ENCODE measurements at places on chromosomes 7 and 10.

DNA sequence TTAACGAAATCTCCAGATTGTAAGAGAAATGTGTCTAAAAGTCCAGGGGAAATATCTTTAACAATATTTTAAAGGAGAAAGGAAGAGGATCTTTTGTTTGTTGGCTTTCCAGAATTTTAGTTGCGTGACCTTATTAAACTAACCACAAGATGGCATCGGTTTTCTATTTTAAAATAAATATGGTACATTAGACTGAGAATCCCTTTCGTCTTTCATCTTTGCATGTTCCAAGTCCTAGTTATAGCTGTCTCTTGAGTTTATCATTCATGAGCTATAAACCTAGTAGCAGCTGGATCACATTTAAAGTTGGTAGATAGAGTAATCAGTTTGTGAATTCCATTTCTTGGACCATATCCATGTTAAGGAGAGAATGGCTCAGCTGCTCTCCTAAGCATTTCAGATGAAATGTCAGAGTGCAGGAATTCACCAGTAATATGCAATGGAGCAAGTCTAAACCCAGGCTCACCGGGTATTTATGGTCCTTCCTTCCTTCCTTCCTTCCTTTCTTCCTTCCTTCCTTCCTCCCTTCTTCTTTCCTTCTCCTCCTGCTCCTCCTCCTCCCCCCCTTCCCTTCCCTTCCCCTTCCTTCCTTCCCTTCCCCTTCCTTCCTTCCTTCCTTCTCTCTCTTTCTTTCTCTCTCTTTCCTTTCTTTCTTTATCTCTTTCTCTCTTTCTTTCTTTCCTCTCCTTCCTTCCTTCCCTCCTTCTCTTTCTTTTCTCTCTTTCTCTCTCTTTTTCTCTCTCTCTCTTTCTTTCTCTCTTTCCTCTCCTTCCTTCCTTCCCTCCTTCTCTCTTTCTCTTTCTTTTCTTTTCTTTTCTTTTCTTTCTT, 57.8 kb upstream of the RAB18 start:
- no peak for DNase-seq

- no peak for DNase-seq
These were observed 67.9 kb downstream of the DENND11 start for GRCh38 chr7:141634065-141634464.

GRCh38 chr7:26547156-26547555, 255.5 kb downstream of the SNX10 start:
- DNase-seq = no peak

- DNase-seq = peak; percentile 96
These were observed 186.6 kb upstream of the CELF2 start for GRCh38 chr10:10831085-10831484.

- DNase-seq = no peak
These were observed 171.3 kb upstream of the BMPER start for GRCh38 chr7:33733870-33734650.

DNA sequence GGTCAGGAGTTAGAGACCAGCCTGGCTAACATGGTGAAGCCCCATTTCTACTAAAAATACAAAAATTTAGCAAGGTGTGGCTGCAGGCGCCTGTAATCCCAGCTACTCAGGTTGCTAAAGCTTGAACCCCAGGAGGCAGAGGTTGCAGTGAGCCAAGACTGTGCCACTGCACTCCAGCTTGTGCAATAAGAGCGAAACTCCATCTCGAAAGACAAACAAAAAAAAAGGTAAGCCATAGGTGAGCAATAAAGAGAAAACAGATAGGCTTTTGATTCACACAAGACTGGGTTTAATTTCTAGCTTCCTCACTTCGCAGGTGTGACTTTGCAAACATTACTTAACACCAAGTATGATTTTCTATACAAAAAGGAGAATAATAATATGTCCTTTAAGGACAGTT, 72.3 kb upstream of the ACBD5 start:
- DNase-seq = no peak

- no peak for DNase-seq
These were observed 186.3 kb downstream of the PTPRN2 start for GRCh38 chr7:158401295-158401694.

- DNase-seq = no peak
These were observed 7.7 kb downstream of the ZPBP start for GRCh38 chr7:50085344-50085743.

- DNase-seq = no peak
These were observed 27.0 kb upstream of the ZNF862 start for GRCh38 chr7:149811221-149811620.

DNA sequence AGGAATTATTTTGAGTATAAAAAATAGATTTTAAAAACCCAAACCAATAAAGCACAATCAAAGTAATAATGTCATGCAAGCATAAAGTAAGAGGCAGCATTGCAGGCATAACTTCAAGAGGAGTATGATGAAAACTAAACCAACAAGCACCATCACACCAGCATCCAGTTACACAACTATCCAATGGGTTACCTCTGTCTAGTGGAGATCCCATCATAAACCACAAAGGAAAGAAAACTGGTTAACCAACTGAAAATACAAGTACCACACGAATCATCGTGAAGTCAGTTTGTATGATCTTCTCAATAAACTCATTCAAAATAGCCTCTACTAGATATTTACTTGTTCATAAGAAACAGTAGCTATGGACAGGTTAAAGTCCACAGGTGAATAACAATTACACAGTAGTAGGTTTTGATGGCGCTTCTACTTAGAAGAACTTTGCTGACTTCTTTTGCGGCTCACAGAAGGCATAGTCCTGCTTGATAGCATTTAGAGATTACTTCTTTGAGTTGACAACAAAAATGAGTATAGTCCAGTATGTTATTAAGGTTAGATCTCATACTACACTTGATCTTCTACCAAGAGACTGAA, 116.6 kb downstream of the MICU1 start:
- no peak for DNase-seq

DNA sequence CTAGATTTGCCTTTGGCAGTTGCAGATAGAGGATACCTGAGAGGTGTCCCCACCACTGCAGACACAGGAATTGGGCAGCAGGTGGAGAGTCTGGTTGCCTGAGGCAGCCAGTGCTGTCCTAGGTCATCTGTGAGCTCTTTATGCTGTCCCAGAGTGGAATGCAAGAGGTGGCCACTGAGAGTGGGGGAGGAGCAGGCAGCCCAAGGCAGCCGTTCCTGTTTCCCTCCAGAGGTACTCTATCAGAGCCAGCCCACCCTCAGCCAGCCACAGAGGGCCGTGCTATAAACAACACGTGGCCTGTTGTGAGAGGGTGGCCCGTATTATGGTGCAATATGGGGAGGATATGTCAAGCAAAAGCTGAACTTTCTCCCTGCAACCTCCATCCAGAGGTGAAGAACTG, 8.5 kb downstream of the LRRC18 start:
- DNase-seq = no peak

- DNase-seq = no peak
These were observed 231.6 kb downstream of the TRIL start for GRCh38 chr7:28726555-28726954.

DNA sequence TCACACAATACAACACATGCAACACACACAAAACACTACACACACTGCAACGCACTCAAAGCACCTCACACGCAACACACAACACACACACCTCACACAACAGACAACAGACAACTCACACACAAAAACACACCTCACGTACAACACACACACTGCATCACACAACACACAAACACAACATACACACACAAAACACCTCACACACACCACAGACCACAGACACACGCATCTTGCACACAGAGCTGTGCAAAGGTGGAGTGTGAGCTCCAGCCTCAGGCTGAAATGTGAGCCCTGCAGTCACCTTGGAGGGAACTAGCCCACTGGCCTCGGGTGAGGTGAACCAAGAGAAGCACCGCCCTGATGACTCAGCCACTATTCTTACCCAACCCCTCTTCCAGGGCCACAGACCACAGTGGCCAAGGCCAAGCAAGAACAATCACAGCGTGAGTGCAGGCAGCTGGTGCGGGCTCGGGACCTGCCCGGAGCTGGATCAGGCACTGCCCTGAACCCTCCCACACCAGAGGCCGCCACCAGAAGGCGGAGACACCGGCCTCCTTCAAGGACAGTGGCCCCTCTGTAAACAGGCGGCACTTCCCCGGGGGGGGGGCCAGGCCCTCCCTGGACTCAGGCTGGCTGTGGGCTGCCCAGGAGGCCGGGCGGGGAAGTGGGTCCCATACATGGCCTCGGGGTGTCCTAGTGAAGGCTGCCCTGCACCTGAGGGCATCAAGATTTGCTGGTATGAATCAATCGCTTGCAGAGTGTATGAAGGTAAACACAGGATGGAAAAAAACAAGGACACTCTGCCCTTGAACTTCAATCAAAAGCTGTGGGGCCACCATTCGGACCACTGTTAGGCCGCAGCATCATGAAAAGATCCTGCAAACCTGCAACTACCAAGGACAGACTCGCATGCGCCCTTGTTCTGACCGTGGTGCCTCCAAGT, 106.7 kb downstream of the TNS3 start:
- no peak for DNase-seq

- DNase-seq = no peak
These were observed 8.9 kb downstream of the AGFG2 start for GRCh38 chr7:100547872-100548271.

GRCh38 chr10:123236126-123236525, 81.9 kb downstream of the BUB3 start:
- no peak for DNase-seq

DNA sequence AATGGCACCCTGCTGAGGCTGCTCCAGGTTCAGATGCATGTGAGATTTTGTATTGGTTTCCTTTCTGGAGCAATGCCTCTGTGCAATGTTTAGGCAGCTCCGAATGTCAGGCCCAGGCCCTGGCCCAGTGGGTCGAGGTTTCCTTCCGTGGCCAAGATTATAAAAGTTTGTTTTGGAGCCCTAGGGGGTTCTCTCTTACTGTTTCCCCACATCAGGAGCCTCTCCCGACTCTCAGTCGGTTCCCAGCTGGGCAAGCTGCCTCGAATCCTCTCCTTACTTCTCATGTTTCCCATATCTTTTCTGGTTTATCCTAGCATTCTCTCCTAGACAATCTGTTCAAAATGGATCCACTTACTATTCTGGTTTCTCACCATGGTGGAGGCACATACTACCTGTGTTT, 11.0 kb downstream of the TMEM140 start:
- DNase-seq = no peak

DNA sequence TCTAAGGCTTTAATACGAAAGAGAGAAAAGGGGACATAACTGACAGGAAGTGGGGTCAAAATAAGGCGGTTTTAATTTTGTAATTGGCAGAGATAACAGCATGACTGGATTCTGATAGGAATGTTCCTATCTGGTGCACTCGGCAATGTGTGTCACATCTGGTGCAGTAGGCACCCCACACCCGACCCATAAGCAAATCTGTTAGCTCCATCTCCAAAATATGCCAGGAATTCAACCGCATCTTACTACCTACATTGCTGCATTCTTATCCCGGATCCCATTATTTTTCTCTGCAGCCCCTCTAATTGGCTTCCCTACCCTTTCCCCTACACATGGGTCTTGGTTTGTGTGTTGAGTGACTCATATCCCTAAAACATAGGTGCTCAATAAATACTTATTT, 19.1 kb upstream of the GALNT11 start:
- no peak for DNase-seq

DNA sequence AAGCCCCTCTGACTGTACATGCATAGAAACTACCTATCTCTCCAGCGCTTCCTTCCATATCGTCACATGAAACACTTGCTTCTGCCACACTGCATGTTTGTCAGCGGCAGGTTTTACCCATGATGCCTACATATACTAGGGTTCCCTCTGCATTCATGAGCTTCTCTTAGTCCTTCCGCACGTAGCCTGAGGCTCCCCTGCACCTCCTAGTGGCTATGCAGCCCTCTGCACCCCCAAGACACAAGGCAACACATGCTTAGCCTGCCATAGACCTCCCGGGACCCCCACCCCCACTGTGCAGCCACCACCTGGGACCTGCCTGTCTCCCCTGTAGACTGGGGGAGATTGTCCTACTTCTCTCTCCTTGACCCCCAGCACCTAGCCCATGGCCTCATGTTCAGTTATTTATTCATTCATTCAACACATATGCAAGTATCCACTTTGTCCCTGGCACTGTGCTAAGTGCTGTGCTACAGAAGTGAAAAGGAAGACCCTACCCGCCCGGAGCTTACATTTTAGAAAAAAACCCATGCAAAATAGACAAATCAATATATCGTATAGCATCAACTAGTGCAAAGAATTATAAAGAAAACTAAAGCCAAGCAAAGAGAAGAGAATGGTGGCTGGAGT, 23.5 kb downstream of the TMEM273 start:
- no peak for DNase-seq

DNA sequence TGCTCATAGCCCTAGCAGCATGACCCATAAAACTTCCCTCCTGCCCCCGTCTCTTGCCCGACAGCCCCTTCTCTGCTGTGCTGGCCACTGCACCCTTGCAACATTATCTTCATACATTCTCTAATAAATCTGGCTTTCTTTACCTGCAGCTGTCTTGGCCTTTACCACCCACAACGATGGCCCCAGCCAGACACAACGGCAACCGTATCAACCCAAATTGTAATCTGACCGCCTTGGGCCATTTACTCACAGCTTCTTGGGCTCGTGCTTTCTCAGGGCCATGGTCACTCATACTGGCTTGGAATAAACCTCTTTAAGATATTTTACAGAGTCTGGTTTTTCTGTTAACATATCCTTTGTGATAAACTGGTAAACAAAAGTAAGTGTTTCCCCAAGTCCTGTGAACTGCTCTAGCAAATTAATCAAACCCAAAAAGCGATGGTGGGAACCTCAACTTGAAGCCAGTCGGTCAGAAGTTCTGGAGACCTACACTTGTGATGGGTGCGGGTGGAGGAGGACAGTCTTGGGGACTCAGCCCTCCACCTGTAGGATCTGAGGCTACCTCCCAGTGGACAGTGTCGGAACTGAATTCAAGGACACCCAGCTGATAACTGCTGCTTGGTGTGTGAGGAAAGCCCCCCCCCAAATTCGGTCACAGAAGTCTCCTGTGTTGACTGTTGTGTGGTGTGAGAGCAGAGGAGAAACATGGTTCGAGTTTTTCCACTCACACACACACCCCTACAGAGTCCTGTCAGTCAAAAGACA, 87.6 kb upstream of the ATP6V0A4 start:
- DNase-seq = no peak

Measured in pulmonary artery endothelial cell (primary cell).